H54 (cell line): ENCODE measurements at places on chromosomes 1 and 21.

DNA sequence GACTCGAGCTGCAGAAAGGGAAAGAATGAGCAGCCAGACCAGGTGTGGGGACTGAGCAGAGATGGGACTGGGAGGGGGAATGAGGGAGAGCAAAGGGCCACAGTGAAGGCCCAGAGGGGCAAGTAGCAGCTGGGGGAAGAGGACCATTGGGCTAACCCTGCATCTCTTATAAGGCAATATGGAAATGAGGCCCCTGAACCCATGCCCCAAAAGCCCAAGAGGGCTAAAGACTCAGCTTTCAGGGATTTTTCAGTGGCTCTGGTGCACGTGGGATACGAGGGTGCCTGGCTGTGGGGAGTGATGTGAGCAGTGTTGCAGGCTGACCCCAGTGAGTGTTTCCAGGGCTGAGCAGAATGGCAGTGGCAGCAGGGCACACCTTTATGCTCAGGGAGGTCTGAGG lies 496 bp upstream of the TNNI1 start:
- no peak for DNase-seq

DNA sequence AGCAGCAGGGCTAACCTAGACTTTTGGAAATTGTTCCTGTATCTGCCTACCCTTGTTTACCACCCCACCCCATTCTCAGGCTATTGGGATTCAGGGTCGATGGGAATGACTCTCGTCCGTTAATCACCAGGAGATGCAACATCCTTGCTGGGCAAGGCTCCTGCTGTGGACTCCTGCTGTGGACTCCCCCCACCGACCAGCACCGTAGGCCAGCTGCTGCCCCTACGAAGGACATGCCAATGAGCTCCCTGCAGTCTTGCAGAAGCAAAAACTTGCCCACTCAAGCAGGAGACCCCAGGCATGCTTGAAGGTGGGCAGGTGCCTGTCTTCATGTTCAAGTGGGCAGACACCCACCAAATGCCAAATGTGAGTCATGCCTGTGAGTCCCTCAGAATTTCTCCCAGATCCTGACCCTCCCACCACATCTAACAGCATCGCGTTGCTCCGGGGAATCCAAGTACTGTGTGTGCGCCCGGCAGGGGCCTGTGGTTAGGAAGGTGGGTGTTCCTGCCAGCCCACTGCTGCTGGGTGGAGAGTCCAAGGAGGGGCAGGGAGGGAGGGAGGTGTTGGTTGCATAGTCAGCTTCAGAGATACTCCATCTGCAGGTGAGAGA lies 41.7 kb upstream of the SOX13 start:
- DNase-seq, result no peak

- DNase-seq, result no peak
Measured at GRCh38 chr21:31624961-31625491, 34.5 kb upstream of the SOD1 start.

DNA sequence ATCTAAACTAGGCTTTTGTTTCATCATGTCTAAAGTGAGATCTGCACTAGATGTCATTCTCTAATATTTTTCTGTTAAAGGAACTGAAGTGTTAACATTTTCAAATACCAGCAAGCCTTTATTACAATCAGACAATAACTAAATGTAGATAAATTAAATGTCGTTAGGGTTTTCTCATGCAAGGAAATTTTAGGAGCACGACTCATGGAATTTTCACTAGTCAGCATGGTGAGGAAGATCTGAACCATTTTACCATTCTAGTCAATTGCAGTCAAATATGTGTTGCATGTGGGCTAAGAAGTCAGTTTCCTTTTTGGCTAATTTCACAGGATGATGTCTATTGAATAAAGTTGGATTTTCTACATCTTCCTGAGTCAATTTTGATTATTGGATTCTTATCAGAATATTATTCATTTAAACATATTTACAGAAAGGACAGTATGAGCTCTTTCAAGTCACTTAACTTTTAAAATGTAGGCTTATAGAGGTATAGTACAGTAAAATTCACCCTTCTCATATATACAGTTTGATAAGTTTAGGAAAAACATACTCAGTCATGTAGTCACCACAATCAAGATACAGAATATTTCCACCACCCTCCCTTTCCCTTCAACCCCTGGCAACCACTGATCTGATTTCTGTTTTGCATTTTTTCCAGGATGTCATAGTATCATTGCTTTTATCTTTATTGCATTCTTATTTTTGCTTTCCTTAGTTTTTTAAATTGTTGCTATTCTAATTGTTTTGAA lies 9.2 kb downstream of the GCSAML start:
- no peak for DNase-seq

DNA sequence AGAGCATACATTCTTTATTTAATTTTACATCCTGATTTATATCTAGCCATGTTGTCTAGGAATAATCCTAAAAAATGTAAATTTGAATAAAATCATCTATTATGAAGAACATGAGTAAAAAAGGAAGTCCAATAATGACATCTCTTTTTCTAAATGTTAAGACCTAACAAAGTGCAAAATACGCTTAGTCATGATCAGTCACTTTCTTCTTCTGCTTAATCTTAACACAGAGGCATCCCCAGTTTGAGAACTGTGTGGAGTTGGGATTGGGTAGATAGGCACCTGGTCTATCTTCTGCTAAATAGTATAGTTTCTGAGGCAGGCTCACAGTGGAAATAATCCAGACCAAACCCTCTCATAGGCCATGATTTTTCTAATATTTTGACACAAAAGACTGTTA lies 311.7 kb upstream of the LRRC7 start:
- DNase-seq, result no peak

- DNase-seq, result peak; percentile 56
Measured at GRCh38 chr1:18948048-18948912, 8.2 kb downstream of the IFFO2 start.

DNA sequence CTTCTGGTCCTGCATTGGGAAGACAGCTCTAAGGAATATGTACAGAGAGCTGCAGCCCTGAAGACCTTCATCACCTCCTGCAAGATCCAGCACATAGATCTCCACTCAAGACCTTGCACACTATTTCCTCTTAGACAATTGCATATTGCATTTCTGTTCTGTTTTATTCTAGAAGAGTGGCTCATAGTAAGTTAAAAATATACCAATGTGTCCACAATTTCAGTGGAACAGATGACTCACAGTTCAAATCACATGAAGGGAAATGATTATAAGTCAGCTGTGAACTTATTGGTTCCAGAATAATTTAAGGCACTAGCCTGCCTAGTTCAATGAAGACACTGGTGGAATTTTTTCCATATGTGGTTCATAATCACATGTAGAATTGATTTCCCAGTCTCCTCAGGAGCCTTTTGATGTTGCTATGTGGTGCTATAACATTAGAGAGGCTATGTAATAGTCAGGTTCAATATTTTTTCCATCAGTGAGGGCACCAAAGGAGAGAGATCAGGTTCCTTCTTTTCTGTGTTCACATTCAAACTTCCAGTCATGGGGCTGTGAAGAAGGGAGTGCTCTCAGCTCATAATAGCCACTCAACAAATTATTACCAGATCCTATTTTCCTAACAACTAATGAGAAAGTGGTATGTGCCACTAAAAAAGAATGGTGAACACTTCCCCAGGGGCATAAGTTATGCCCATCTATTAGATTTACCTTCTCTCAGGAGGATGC lies 9.8 kb upstream of the AK5 start:
- no peak for DNase-seq

GRCh38 chr1:117760069-117760468 lies 154.2 kb downstream of the TENT5C start:
- no peak for DNase-seq

DNA sequence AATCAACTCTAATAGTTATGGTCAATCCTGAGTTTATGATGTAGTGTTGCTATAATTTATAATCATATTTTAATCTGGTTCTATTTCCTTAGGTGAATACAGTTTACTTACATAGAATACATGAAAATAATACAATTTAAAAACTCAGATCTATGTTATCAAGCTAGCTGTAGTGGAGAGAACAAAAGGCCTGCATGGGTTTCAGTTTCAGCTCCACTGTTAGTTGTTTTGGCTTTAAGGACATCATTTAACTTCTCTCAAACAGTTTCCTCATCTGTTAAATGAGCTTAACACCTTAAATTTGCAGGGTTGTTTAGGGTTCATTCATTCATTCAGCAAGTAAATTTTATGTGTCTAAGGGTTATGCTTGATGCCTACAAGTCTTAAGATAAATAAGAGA lies 98.4 kb upstream of the KIAA1614 start:
- no peak for DNase-seq

DNA sequence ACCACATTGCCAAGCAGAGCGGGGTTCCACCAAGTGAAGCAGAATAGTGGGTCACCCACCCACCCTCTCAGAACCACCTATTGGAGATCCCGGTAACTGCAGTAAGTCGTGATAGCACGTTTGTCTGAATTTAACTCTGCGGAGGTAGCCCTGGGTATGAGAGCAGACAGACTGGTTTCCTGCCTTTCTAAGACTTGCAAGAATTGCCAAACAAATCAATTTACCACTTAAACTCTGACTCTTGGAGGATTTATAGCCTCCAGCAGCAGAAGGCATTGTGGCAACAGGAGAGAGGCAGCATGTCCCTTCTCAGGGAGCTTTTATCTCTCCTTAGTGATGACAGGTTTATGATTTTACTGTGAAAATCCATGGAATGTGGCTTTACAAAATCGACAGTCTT lies 287.9 kb upstream of the FMN2 start:
- DNase-seq, result no peak

GRCh38 chr1:168629466-168629865 lies 53.1 kb downstream of the XCL1 start:
- DNase-seq, result no peak

GRCh38 chr1:87706779-87707228 lies 378.1 kb downstream of the LMO4 start:
- DNase-seq, result no peak

- no peak for DNase-seq
Measured at GRCh38 chr1:227893949-227894721, 53.6 kb downstream of the WNT9A start.

DNA sequence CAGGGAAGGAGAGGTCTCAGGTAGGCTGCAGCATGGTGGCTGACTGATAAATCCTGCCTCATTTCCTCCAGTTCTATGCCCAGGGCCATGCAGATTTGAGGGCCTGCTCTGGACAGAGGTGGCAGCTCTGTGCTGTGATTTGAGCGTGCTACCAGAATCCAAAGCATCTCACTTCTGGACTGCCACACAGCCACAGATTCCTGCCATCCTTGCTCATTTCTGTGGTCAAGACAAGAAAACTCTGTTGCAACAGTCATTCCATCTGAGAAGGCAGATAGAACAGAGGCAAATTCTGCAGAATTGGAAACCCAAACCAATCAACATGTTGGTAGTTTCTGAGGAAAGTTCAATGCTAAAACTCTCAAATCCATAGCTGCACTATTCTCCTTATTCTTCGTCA lies 102.8 kb upstream of the GALNT2 start:
- no peak for DNase-seq

GRCh38 chr1:198520524-198521254 lies 19.8 kb downstream of the ATP6V1G3 start:
- no peak for DNase-seq

DNA sequence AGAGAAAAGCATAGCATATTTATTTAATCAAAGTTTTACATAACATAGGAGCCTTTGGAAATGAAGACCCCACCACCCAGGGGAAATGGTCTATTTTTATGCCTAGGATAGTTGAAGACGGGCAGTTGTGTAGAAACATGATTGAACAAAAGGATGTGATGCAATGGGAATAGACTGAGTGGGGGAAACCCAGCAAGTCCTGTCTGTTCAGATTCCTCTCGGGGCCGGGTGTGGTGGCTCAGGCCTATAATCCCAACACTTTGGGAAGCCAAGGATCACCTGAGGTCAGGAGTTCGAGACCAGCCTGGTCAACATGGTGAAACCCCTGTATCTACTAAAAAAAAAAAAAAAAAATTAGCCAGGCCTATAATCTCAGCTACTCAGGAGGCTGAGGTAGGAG lies 298.3 kb downstream of the MATN1 start:
- DNase-seq, result no peak

DNA sequence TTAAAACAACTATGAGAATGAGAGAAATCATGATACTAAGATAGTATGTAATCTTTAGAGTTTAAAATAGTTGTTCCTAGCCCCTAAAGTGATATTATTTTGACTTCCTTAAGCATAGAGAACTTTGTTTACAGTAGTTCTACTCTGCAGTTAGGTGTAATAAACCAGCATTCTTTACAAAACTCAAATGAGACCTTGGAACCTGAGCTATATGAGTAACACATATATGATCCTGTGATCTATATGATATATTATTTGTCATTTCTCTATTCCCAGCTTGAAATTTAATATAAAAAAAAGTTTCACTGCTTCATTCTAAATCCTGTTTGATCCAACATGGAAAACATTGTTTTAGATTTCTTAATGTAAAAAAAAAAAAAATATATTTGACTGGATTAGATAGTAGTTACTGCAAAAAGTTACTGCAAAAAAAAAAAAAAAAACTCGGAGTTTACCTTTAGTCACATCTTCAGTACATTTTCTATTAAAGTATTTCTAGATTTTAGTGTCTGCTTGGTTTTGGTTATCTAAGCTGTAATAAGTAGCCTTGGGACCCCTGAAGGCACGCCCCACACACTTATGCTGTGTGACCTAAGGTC lies 463.8 kb downstream of the USP25 start:
- DNase-seq, result no peak

GRCh38 chr1:33305816-33306652 lies 14.9 kb downstream of the A3GALT2 start:
- no peak for DNase-seq
